ENCODE measurements at places on chromosomes 6 and 20.
A peak's percentile ranks its signal among the peaks of the same experiment; 100 is the strongest.

GRCh38 chr6:163738725-163739407 is 324.3 kb downstream of the QKI start:
- no peaks in the 10 kb centered on the region for H3K4me1 ChIP-seq
- no peaks in the 10 kb centered on the region for H3K27me3 ChIP-seq
- H3K4me3 ChIP-seq: no peak overlapping the region
- no peak overlapping the region for H3K27ac ChIP-seq

GRCh38 chr6:155638200-155638599 is 182.6 kb upstream of the NOX3 start:
- no peak overlapping the region for H3K27ac ChIP-seq

- H3K4me3 ChIP-seq: no peak overlapping the region
- H3K27me3 ChIP-seq: no peaks in the 10 kb centered on the region
- DNase-seq: no peak
These were observed 53.0 kb downstream of the CDK5RAP1 start for GRCh38 chr20:33348136-33348937.

- no peaks in the 10 kb centered on the region for H3K4me1 ChIP-seq
- H3K27ac ChIP-seq: no peak overlapping the region
- no peak overlapping the region for H3K4me3 ChIP-seq
- H3K27me3 ChIP-seq: no peaks in the 10 kb centered on the region
- no peak for DNase-seq
These were observed 25.9 kb downstream of the PLAGL2 start for GRCh38 chr20:32181606-32182005.

GRCh38 chr6:112877134-112878100 is 530.3 kb downstream of the RFPL4B start:
- no peaks in the 10 kb centered on the region for H3K27me3 ChIP-seq
- H3K36me3 ChIP-seq: no peaks in the 10 kb centered on the region
- H3K4me1 ChIP-seq: no peaks in the 10 kb centered on the region
- no peak overlapping the region for H3K4me3 ChIP-seq
- H3K27ac ChIP-seq: no peak overlapping the region

- no peaks in the 10 kb centered on the region for H3K36me3 ChIP-seq
- no peaks in the 10 kb centered on the region for H3K4me1 ChIP-seq
- H3K27me3 ChIP-seq: no peaks in the 10 kb centered on the region
- no peak overlapping the region for H3K27ac ChIP-seq
- H3K4me3 ChIP-seq: no peak overlapping the region
- DNase-seq: no peak
These were observed 279.7 kb downstream of the KIF16B start for GRCh38 chr20:16293590-16293989.

- peak; percentile 81 for DNase-seq
- peak overlapping the region; percentile 98 for H3K27ac ChIP-seq
- no peak overlapping the region for H3K4me3 ChIP-seq
These were observed 635 bp upstream of the C20orf203 start for GRCh38 chr20:32674362-32674789.

- H3K4me3 ChIP-seq: no peak overlapping the region
- no peaks in the 10 kb centered on the region for H3K27me3 ChIP-seq
- H3K27ac ChIP-seq: no peak overlapping the region
- H3K36me3 ChIP-seq: no peaks in the 10 kb centered on the region
These were observed 498.9 kb downstream of the BCKDHB start for GRCh38 chr6:80605165-80605989.

GRCh38 chr6:151652325-151652724 is 155.2 kb upstream of the ESR1 start:
- no peaks in the 10 kb centered on the region for H3K4me1 ChIP-seq
- H3K4me3 ChIP-seq: no peak overlapping the region
- H3K27me3 ChIP-seq: no peaks in the 10 kb centered on the region
- no peak overlapping the region for H3K27ac ChIP-seq
- no peak for DNase-seq
- H3K36me3 ChIP-seq: no peaks in the 10 kb centered on the region

DNA sequence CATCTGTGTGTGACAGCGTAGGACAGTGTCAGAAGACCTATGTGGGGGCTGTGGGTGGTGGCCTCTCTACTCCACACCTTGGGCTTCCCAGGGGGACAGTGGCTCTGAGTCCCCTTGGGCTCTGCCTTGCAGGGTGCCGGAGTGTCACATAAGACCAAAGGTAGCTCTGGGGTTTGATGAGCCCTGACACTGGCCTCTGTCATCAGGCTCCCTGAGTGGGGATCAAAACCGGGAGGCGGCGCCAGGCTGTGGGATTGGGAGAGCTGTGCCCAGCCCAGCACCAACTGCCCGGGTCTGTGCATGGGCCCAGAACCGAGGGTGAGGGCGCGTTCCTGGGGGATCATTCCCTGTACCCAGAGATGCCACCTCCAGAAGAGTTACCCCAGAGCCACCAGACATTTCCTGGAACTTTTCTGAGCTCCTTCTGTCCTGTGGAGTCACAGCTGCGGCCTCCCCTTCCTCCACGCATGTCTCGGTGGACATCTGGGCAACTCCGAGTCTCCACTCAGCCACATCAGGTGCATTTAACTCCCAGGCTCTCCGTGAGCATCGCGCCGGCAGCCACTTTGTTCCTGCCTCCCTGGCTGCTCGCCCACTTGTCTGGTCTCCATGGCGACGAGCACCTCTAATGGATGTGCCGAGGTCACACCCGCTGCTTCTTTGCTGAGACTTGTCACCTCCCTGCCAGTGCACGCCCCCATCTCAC is 94.7 kb downstream of the TMEM242 start:
- H3K27ac ChIP-seq: no peak overlapping the region
- H3K36me3 ChIP-seq: no peaks in the 10 kb centered on the region
- H3K27me3 ChIP-seq: no peaks in the 10 kb centered on the region
- no peak overlapping the region for H3K4me3 ChIP-seq
- no peaks in the 10 kb centered on the region for H3K4me1 ChIP-seq
- DNase-seq: no peak

GRCh38 chr6:16918586-16918985 is 157.3 kb upstream of the ATXN1 start:
- H3K4me3 ChIP-seq: no peak overlapping the region
- DNase-seq: no peak
- H3K27ac ChIP-seq: no peak overlapping the region
- no peaks in the 10 kb centered on the region for H3K4me1 ChIP-seq

- no peak overlapping the region for H3K4me3 ChIP-seq
- DNase-seq: no peak
- H3K27me3 ChIP-seq: no peaks in the 10 kb centered on the region
- no peaks in the 10 kb centered on the region for H3K4me1 ChIP-seq
These were observed 10.8 kb upstream of the MICAL1 start for GRCh38 chr6:109466212-109466923.

DNA sequence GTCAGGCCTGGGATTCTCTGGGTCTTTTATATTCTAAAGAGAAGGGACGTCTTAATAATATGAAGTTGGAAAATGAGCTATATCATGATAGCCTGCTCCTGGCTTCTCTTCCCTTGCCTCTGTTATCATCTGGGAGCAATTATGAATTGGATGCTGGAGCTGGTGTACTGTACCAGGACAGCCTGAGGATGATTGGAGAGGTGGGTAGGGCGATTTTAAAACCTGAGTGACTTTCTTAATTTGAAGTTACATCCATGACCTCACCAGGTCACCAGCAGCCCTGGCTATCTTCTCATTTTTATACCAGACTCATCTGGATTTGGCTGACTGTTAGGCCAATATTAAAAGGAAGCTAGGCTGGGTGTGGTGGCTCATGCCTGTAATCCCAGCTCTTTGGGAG is 317.6 kb downstream of the CLIC5 start:
- no peaks in the 10 kb centered on the region for H3K27me3 ChIP-seq
- no peaks in the 10 kb centered on the region for H3K36me3 ChIP-seq
- no peak overlapping the region for H3K4me3 ChIP-seq
- no peak overlapping the region for H3K27ac ChIP-seq

GRCh38 chr6:1496836-1497760 is 107.7 kb downstream of the FOXF2 start:
- no peaks in the 10 kb centered on the region for H3K27me3 ChIP-seq
- no peaks in the 10 kb centered on the region for H3K4me1 ChIP-seq
- no peak overlapping the region for H3K4me3 ChIP-seq
- no peak overlapping the region for H3K27ac ChIP-seq

DNA sequence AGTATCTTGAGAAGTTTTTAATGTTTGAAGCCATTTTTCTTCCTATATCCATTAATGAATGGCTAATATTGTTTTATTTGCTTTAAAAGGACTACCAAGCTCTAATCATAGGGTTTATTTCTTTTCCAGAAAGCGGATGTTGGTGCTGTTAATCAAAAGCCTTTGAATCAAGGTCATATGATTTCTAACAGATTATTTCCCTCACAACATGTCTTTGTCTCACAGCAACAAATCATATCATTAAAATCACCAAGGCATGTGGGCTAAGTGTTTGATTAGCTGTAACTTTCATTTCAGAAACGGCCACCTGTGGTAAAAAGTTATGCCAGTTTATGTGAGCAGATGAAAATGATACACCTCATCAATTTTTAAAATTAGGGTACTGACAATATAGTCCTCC is 21.7 kb downstream of the TRAF3IP2 start:
- H3K4me3 ChIP-seq: no peak overlapping the region
- peaks cover 29% of the 10 kb centered on the region for H3K4me1 ChIP-seq
- H3K27me3 ChIP-seq: no peaks in the 10 kb centered on the region
- no peak for DNase-seq

GRCh38 chr6:85118233-85118632 is 331.6 kb upstream of the NT5E start:
- no peak overlapping the region for H3K27ac ChIP-seq
- H3K36me3 ChIP-seq: no peaks in the 10 kb centered on the region
- no peaks in the 10 kb centered on the region for H3K4me1 ChIP-seq
- H3K4me3 ChIP-seq: no peak overlapping the region

GRCh38 chr6:161634916-161635315 is 361.1 kb upstream of the AGPAT4 start:
- no peak for DNase-seq
- H3K4me3 ChIP-seq: no peak overlapping the region

Data from DND-41 (cell line).